ENCODE measurements at places on chromosomes 2 and 18.

DNA sequence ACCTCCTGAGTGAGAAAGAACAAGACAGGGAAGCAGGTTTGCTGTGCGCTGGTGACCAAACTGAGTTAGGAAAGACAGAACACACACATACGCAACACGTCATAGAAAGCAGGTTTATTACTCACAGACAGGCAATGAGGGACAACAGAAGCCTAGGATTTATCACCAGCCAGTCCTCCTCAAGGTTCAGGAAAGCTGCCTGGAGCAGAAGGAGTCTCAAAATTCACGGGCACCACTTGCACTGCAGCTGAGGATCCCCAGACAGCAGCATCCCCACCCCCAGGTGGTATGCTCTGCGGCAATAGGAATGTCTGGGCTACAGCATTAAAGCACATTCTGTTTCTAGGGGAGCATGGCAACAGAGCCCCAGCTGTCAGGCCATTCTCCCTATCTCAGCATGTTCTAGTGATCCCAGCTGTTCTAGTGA lies 284.4 kb upstream of the RGPD4 start:
- DNase-seq: no peak

GRCh38 chr2:190213441-190214335 lies 105.9 kb downstream of the HIBCH start:
- no peak for DNase-seq

- DNase-seq: peak; percentile 95
These were observed 32.1 kb upstream of the SP3 start for GRCh38 chr2:173997269-173997668.

- peak; percentile 65 for DNase-seq
These were observed 99.7 kb downstream of the MEP1B start for GRCh38 chr18:32289483-32290075.

- no peak for DNase-seq
These were observed 289.4 kb upstream of the CXCR4 start for GRCh38 chr2:136407117-136407951.

DNA sequence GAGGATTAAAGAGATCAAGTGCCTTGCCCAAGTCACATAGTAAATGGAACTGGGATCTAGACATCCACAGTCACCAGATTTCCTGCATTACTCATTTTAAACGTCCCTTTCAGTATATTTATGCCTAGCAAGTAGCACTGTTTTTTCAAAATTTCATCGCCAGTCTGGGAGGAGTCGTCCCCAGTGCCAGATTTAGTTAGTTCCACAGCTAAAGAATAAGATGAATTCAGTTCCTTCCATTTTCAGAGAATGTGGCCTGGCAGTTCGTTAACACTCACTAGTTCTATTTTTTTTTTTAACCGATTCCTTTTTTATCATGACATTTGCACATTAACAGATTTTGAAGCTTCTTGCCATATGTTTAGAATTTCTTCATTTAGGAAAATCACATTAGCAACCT lies 11.2 kb downstream of the GRP start:
- no peak for DNase-seq

- no peak for DNase-seq
These were observed 65.3 kb upstream of the SMIM21 start for GRCh38 chr18:75492852-75493251.

GRCh38 chr2:171225302-171225980 lies 64.7 kb upstream of the TLK1 start:
- DNase-seq: peak; percentile 79

DNA sequence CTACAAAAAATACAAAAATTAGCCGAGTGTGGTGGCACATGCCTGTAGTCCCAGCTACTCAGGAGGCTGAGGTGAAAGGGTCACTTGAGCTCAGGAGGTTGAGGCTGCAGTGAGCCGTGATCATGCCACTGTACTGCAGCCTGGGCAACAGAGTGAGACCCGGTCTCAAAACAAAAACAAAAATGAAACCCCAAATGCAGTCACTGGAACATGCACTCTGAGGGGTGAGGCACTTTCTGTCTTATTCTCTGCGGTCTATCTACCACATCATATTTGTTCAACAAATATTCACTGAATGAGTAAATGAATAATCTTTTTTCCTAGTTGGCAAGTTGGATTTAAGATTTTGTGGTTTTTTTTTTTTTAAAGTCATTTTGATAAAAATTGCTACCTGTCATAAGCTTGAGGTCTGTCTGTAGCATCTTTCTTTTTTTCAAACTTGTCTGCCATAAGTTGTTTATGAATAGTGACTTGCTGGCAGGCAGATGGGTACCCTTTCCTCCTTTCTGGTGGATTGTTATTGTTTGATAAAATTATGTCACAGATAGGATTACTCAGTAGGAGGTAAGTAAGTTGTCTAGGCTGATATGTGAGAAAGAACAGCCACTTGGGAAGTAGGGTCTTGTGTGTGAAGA lies 11.8 kb downstream of the CHRNA1 start:
- no peak for DNase-seq

- DNase-seq: peak; percentile 83
These were observed 617 bp downstream of the FOSL2 start for GRCh38 chr2:28393114-28393836.

DNA sequence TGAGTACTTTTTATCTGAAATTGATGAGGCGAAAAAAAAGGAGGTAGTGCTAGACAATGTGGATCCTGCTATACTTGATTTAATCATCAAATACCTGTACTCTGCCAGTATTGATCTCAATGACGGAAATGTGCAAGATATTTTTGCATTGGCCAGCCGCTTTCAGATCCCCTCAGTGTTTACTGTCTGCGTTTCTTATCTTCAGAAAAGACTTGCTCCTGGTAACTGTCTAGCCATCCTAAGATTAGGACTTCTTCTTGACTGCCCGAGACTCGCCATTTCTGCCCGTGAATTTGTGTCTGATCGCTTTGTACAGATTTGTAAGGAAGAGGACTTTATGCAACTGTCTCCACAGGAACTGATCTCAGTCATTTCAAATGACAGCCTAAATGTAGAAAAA lies 453 bp downstream of the KLHL41 start:
- no peak for DNase-seq

- no peak for DNase-seq
These were observed 2.5 kb upstream of the ADRA2B start for GRCh38 chr2:96118698-96119388.

DNA sequence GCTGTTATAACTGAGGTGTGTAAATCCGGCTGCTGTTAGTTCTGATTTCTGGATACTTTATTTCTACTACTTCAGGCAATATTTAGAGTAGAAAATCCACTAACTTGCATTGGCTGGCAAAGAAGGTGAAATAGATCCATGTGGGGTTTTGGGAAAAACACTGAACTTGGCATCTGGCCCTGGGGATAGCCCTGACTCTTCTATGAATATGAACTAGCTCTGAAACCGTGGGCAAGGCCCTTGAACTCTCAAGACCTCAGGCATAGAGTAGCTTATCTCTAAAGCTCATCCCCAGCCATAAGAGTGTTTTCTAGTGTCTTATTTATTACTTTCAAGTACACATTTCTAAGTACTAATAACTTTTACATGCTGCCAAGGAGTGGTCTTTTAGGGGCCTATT lies 25.8 kb downstream of the PARD3B start:
- DNase-seq: no peak

DNA sequence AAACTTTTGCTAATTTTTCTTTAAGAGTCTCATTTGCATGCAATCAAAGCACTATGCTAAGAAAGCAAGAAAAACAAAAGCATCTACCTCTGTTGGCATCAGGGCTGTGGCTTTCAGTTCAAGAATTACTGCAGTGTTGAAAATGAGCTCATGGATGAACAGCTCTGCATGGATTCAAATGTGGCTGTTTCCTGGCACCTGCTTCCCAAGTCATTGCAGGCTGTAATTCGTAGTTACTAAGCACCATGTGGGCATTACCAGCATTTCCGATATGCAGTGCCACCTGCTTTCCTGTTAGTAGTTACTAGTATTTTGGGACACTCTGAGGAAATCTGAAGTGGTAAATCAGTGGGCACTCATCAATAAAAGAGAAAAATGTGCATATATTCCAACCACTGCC lies 37.8 kb upstream of the FAM110C start:
- no peak for DNase-seq

- DNase-seq: no peak
These were observed 73.3 kb downstream of the KCNG2 start for GRCh38 chr18:79871026-79871390.

- DNase-seq: no peak
These were observed 34.7 kb downstream of the EHBP1 start for GRCh38 chr2:62740221-62740620.

DNA sequence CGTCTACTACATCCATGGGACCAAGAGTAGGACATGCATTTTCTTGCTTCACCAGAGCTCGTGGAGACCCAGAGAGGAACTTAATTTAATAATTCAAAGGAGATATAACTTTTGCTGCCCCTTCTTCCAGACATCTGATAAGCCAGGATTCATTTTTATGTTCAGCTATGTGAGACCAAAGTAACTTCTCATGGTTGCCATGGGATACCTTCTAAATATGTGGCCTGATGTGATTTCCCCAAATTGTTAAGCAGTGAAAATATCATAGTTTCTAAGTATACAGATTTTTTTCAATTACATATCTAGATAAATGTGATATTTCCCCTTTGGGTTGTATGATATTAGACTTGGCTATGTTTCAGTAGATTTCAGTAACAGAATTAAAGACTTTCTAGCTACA lies 185.5 kb upstream of the FN1 start:
- no peak for DNase-seq

DNA sequence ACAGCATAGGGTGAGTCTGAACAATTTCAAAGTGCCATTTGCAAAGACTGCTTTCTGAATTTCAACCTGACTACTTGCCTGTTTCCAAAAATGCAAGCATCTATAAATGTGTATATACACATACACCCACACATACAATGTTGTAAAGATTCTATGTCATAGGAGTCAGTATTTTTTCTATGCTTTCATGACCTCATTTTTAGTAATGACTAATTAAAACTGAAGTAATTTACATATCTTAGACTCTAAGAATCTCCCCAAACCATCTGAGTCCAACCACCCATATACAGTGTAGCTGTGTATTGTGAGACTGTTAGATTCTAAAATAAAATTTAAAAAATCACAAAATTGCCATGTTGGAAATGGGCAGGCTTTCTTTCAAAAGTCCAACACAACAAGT lies 162.0 kb upstream of the STK17B start:
- no peak for DNase-seq

DNA sequence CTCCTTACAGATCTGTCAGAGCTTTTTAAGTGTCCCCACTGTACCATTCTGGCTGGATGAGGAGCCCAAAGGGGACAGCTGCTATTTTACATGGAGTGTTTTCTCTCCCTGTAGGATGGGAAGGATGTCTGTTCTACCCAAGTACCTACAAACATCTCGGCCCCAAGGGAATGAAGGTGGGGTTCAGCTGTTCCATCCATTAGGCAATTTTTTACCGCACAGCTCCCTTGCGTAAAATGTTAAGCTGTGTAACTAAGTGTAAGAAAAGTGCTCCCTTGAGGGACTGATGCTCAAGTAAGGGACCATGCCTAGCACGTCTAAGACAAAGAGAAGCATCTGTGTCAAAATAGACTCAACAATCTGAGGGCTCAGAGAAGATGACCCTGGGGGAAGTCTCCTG lies 180.3 kb downstream of the MYO5B start:
- no peak for DNase-seq

DNA sequence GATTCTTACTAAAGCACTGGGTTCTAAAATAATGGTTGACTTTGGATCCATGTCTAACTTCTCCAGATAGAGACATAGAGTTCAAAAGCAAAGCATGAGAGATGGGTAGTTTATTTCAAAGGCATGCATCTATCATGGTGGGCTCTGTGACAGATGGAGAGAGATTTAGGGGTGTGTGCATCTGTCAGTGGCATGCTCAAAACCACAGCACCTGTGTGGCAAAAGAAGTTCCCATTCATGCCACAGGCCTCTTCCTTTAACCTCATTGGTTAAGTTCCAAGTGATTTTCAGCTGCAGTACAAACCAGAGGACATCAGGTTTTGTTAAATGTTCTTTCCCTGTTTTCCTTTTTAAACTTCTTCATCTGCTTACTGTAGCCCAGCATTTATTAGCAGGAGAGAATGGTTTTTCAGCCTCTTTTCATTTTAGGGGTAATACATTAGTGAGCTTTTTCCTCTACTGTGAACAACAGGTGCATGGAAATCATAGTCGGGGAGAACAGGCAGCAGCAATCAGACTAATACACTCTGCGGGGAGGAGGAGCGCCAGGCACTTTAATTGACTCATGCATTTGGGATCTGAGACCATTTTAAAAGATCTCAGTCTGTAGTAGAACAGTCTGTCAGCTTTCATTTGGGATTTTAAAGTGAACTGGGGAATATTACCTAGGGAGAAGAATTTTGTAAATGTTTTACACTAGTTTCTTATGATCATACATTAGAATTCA lies 52.4 kb upstream of the UPP2 start:
- no peak for DNase-seq

- DNase-seq: no peak
These were observed 153.5 kb upstream of the ALKAL2 start for GRCh38 chr2:441258-442022.

DNA sequence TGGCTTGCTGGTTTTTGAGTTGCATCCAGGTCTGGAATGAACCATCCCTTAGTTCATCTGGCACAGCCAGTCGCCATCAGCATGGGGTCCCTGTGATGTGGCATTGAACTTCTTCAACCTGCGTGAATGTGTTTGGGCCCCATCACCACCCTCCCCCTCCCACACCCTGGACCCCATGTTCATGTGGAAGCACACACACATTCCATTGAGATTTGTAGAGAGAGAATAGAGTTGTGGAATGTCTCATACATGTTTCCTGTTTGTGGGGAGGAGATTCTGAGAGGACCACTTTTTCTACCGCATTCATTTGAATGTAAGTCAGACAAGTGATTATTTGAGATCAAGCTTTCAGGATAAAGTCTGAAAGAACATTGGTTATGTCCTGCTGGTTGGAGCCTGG lies 117.6 kb upstream of the EML6 start:
- no peak for DNase-seq

GRCh38 chr2:46460241-46460921 lies 19.0 kb upstream of the TMEM247 start:
- no peak for DNase-seq

- DNase-seq: no peak
These were observed 4.0 kb downstream of the TEKT4 start for GRCh38 chr2:94875064-94875819.

DNA sequence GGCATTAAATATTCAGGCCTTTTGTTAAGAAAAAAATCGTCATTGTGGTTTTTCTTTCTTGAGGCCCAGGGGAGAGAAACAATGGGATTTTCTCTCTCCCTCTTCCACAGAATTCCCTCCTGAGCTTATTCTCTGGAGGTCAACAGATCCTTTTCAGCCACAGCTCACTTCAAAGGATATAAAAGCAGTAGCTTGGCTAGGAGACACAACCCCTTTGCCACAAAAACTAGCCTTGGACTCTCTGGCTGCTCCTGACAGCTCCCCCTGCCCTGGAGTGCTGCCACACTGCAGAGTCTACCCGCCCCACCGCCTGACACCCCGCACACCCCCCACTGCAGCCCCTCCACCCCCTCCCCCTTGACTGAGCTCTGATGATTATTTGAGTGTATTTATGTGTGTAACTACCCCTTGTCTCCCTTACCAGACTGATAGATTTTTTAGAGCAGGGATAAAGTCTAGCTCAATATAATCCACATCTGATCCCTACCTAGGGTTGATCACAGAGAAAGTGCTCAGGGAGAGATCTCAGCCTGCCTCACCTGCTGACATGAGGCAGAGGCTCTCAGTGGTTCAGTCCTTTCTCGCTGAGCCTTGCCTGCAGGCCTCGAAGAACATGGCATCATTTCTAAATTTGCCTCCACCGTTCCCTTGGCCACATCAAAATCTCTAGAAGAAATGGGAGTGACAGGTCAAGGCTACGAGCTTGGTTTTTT lies 132.2 kb upstream of the SP5 start:
- DNase-seq: no peak
